ENCODE measurements at places on chromosomes 6 and 20. TPM values are rescaled to one million over a fixed set of nuclear protein-coding genes. Genes with fewer than 3 reads are reported as not detected.

RPL10A gene
- 1,733 TPM for total RNA-seq

GRCh38 chr20:9482180-9482579, 32.2 kb upstream of the LAMP5 start:
- no peak for DNase-seq

NUP43 gene
- total RNA-seq, result 73.3 TPM

- DNase-seq, result no peak
Observed at GRCh38 chr20:35854713-35855348, 83.0 kb downstream of the PHF20 start.

CST4 gene
- total RNA-seq, result not detected
